ENCODE measurements at places on chromosomes 3 and 15.
A peak's percentile ranks its signal among the peaks of the same experiment; 100 is the strongest.

GRCh38 chr3:47422743-47423142, 41.9 kb downstream of the PTPN23 start:
- no peak for DNase-seq

GRCh38 chr3:151210676-151211381, 7.8 kb upstream of the GPR171 start:
- peak; percentile 40 for DNase-seq

DNA sequence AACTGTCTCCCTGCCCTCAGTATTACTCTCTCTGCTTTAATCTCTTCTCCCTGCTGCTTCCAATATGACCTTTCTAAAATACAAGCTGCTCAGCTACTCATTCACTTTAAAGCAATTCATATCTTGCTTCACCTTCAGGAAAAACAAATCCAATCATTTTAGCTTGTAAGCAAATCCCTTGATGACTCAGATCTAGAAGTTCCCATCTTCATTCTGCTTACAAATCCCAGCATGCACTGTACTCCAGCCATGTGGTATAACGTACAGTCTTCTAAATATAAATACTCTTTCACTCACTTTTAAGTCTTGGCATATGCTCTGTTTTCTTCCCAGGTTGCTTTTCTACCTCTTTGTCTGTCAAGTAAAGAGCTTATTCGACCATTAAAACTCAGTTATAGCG, 1009.1 kb upstream of the SEMA6D start:
- DNase-seq: no peak

GRCh38 chr15:88563638-88564037, 17.2 kb upstream of the DET1 start:
- no peak for DNase-seq

GRCh38 chr15:91942720-91943394, 89.3 kb downstream of the SLCO3A1 start:
- peak; percentile 21 for DNase-seq

- no peak for DNase-seq
These were observed 8.3 kb upstream of the TM4SF1 start for GRCh38 chr3:149385617-149386298.

GRCh38 chr15:65922621-65923020, 53.3 kb downstream of the RAB11A start:
- DNase-seq: no peak

DNA sequence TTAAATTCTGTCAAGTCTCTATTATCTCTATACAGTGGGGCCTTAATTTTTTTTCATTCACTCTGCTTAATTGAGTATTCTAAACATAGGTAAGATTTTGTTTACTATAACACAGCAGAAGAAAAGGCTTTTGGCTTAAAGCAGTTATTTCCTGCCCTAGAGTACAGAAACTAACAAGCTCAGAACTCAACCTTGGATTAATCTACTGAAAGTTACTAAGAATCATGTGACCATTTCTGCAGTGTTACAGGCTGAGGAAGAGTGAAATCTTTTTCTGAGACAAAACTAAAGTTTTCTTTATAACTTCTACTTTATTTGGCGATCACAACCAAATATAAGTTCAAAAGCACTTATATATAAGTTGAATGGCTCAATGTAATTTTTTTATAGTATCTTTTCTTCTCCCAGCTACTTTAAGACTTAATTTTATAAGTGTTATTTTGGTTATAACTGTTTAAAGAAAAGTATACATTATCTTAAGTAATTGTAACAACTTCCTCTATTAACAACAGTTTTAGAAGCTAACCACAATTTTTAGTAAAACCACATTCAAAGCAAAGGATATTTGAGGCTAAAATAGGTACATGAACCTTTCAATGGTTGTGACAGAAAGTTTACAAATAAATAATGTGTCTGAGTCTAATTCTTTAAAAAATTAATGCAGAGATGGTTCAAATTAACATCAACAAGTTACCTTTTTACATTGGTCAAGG, 240.6 kb upstream of the NAALADL2 start:
- no peak for DNase-seq

DNA sequence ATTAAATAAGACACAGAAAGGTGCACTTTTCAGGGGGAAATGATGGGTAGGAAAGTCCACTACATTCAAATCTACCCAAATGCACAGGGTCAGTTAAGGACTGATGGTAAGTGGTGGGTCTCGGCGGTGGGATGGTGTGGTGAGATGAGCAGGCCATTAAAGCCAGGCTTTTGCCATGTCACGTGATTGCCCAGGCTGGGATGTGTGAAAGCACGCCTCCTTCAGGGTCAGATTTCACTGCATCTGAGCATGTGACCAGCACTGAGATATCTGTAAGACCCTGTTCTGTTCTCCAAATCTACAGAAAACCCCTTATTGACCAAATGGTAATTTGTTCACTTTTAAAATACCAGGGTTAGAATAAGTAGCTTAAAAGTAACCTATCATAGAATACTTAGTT, 301.5 kb downstream of the MEX3B start:
- no peak for DNase-seq

- no peak for DNase-seq
These were observed 28.8 kb upstream of the SKOR1 start for GRCh38 chr15:67796196-67797127.

- no peak for DNase-seq
These were observed 18.5 kb downstream of the TNK2 start for GRCh38 chr3:195889870-195890295.

GRCh38 chr15:58526647-58527192, 94.9 kb downstream of the LIPC start:
- DNase-seq: no peak

- DNase-seq: no peak
These were observed 617.1 kb downstream of the NR2F2 start for GRCh38 chr15:96947296-96948229.

DNA sequence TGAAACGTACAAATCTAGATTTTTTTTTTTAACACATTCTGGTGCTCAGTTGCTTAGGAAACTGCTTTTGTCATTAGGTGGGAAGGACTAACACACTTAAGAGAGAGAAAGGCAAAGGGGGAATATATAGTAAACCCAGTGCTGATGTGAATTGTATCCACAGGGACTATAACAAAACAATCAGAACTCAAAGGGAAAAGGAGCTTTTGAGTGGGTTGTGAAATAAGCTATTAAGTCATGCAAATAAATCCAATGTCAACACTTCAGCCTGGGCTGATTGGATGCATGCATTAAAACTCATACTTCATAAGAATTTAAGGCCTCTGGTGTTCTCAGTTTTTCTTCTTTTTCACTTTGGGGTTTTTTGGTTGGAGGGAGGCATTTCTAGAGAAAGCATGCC, 628.9 kb downstream of the FHIT start:
- DNase-seq: no peak

DNA sequence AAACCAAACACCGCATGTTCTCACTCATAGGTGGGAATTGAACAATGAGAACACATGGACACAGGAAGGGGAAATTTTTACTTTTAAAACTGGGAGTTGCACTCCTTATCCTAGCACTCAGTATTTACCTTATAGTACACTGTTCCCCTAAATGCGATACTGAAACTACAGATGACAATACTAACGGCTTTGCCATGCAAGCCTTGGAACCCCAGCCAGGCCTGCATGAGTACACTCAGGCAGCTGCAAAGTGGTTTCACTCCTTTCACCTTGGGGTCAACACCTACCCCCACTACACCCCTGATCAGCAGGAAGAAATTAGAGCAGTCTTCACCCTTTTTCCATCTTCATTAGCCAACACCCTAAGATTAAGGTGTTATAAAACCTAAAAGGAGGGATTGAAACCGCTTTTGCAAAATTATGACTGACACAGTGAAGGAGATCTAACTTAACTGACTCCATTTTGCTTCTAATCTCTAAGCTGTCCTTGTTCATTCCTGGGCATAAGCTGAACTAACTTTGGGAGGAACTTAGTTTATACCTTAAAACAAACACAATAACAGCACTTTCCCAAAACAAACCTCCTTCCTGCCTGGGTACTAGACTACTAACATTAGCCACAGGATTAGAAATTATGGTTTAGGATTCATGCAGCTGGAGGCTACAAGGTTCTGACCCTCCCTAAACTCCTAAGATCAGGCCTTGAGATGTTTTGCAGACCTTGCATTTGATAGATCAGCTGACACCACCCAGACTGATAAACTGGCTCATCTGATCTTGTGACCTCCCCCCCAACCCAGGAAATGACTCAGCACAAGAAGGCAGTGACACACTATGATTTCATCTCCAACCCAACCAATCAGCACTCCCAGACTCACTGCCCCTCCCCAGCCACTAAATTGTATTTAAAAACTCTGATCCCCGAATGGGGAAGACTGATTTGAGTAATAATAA, 452.1 kb upstream of the PPP2R3A start:
- DNase-seq: peak; percentile 32

GRCh38 chr15:69625328-69625727, 172.7 kb downstream of the RPLP1 start:
- DNase-seq: no peak

GRCh38 chr15:59616379-59616778, 4.8 kb downstream of the GCNT3 start:
- DNase-seq: no peak

DNA sequence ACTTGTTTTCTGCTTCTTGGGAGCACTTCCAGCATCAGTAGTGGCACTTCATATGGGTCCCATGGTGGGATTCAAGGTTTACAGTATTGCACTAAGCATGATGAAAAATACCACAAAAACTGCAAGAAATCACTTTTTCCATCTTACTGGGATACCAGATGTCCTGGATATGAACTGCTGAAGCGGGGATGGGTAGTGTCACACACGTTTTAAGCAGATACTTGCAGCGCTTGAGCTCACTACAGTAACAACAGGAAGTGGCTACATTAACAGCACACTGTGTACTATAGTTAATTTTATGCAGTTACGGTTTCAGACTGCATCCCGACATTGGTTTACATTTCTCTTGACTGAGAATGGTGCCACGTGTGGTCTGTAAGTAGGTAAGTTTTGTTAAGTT, 3.5 kb upstream of the ISG20 start:
- peak; percentile 88 for DNase-seq

- no peak for DNase-seq
These were observed 35.5 kb upstream of the CACNA2D3 start for GRCh38 chr3:54086652-54087405.

DNA sequence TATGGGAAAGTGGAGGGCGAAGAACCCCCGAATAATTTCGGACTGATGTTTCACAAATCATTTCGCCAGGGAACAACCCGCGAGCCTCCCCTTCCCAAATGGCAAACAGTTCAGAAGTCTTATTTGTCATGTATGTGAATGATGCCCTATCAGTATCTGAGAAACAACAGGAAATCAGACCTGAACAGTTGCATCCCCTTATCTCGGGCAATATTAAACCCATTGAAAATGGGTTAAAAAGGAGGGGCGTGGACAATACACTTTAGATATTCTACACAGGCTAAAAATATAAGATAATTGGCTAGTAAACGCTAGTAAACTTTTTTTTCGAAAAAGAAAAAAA, 1003.3 kb upstream of the NR2F2 start:
- DNase-seq: no peak

DNA sequence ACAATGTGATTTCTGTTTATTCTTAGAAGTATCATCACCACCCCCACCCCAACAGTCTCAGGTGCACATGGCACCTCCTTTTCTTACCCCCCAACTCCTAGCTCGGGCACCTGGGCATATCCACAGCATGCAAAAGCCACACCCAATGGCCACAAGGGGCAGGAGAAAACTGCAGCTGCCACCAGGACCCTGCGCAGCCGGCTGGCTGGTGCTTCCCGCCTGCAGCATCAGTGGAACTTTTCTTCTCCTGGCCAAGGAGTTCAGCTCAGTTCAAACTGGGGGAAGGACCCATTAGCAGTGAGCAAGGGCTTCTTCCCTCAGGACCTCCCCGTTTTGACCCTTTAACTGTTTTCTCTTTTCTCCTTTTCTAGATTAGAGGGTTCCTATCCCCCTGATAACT, 44.8 kb downstream of the TM4SF18 start:
- no peak for DNase-seq

GRCh38 chr3:72129501-72130094, 344.6 kb upstream of the PROK2 start:
- DNase-seq: no peak
